ENCODE measurements at places on chromosomes 7 and 10. TPM values are rescaled to one million over a fixed set of nuclear protein-coding genes. Genes with fewer than 3 reads are reported as not detected.

The RARRES2 gene
- total RNA-seq: not detected

The SLK gene
- total RNA-seq: 30.1 TPM

The ENO4 gene
- total RNA-seq: 0.16 TPM

The COL28A1 gene
- total RNA-seq: 0.99 TPM

The ANXA8 gene
- 32.8 TPM for total RNA-seq
